GM12878 (cell line): ENCODE measurements at places on chromosomes 3 and 15. TPM values are rescaled to one million over a fixed set of nuclear protein-coding genes. Genes with fewer than 3 reads are reported as not detected.

The UBXN7 gene
- 59.0 and 62.2 TPM in 2 replicates for polyA plus RNA-seq

The DNAJC13 gene
- 11.5 and 11.9 TPM in 2 replicates for polyA plus RNA-seq

The AHSG gene
- polyA plus RNA-seq = not detected in 2 replicates

The C3orf80 gene
- polyA plus RNA-seq = not detected in 2 replicates

The COL7A1 gene
- polyA plus RNA-seq = 0.29 and 0.33 TPM in 2 replicates

The TMEM207 gene
- not detected in 2 replicates for polyA plus RNA-seq

The PLA2G4E gene
- polyA plus RNA-seq = not detected in 2 replicates

The BCL2A1 gene
- polyA plus RNA-seq = 181 and 190 TPM in 2 replicates

The INKA1 gene
- polyA plus RNA-seq = 6.6 and 9.9 TPM in 2 replicates

The SLC12A1 gene
- polyA plus RNA-seq = not detected in 2 replicates

The GP9 gene
- 0.23 TPM in 1 of 2 replicates, not detected in the other for polyA plus RNA-seq

The SLC15A2 gene
- polyA plus RNA-seq = 0.98 and 1.2 TPM in 2 replicates

The CHRNB4 gene
- polyA plus RNA-seq = not detected in 2 replicates

The DPPA2 gene
- not detected in 2 replicates for polyA plus RNA-seq

The TEX55 gene
- not detected in 2 replicates for polyA plus RNA-seq
